ENCODE measurements at places on chromosomes 2 and 18.

- DNase-seq: no peak
Measured at GRCh38 chr2:73998933-73999332, 14.2 kb downstream of the TET3 start.

DNA sequence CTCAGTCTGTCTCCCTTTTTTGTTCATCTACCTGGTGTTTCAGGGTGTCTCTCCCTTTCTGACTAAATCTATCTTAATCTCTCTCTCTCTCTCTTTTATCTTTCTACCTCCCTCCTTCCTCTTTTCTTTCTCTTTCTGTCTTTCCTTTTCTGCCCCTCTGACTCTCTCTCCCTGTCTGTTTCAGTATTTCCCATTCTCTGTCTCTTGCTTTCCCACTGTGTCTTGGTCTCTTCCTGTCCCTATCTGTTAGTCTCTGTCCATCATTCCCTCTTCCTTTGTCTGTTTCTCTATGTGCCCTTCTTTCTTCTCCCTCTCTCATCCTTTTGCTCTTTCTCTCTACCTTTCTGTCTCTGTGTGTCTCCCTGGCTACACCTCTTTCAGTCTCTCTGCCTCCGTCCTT lies 56.7 kb downstream of the R3HDM1 start:
- no peak for DNase-seq

- DNase-seq: peak; percentile 77
Measured at GRCh38 chr2:176187899-176188773, at the start of gene HOXD1. TSS of gene HOXD1 (plus strand) at chr2:176188668. CDS start at chr2:176188802, 134 bp downstream.

DNA sequence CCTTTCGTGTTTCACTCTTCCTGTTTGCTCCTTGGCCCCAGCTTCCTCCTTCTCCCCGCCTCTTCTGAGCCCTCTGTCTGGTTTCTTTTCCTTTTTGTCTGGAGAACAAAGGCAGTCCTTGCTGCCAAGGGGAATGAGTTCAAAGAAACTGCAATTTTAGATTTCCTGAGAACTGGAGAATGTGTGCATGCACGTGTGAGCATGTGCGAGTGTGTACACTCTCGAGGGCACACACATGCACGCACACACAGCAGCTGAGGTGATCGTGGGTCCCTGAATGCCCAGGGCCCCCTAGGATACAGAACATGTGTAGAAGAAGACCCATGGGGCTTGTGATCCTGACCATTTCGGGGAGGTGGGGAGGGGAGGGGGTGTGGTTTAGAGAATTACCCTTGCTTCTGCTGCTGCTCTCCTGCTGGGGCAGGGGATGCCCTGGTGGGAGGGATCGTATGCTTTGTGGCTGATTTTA lies 151.8 kb downstream of the DYSF start:
- no peak for DNase-seq

GRCh38 chr2:60453301-60453700 lies 100.2 kb downstream of the BCL11A start:
- no peak for DNase-seq

- no peak for DNase-seq
Measured at GRCh38 chr2:42048299-42049220, 739 bp downstream of the PKDCC start.

DNA sequence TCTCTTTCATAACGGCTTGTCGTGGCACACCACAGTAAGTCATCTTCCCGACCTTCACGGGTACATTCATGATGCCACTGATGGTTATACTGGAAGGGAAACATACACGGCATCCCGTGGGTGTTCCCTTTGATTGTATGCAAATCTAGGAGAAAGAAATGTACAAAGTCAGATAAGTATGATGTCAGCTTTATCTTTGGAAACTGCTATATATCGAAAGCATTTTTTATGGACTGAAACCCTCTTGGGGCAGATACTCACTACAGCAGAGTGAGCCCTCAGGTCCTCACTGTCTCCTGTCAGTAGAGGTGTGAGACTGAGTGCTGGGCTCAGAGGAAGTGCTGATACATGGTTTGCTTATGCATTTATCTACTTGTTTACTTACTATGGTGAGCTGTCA lies 20.4 kb downstream of the PLA2R1 start:
- no peak for DNase-seq

DNA sequence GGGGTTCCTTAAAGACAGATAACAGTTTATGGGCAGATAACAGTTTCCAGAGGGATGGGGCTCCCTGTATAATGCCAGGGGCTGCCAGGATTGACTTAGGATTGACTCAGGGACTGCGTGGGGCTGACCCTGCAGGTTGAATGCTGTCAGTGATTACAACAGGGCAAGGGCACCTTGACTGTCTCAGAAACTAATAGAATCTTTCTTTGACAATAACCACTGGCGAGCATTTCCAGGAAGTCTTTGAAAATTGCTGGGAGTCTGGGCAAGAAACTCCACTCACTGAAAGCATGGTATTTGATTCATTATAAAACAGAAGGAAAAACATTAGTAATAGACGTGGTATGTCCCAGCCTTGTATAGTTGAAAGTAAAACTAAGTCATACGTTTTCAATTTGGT lies 101.0 kb downstream of the GPD2 start:
- DNase-seq: no peak

- no peak for DNase-seq
Measured at GRCh38 chr2:62698653-62699052, 6.9 kb upstream of the EHBP1 start.

- DNase-seq: no peak
Measured at GRCh38 chr2:62801814-62802523, 96.5 kb downstream of the EHBP1 start.

GRCh38 chr2:133418021-133418420 lies 150.2 kb downstream of the NCKAP5 start:
- no peak for DNase-seq

Data from NCI-H2081 (cell line).